Activated CD4-positive, alpha-beta memory T cell treated with anti-CD3 and anti-CD28 coated beads, Interleukin-2, amount 10 ng/mL, durations not matched to agents 7 days and 5 days (primary cell): ENCODE measurements at places on chromosomes 4 and X. TPM values are rescaled to one million over a fixed set of nuclear protein-coding genes. Genes with fewer than 3 reads are reported as not detected.

- H3K27me3 ChIP-seq: no peaks in the 10 kb centered on the region
- no peak for DNase-seq
- no peak overlapping the region for H3K4me3 ChIP-seq
- H3K27ac ChIP-seq: no peak overlapping the region
- no peaks in the 10 kb centered on the region for H3K36me3 ChIP-seq
These were observed 45.1 kb downstream of the ADGRL3 start for GRCh38 chr4:61245069-61245714.

- no peak overlapping the region for H3K4me3 ChIP-seq
- no peaks in the 10 kb centered on the region for H3K27me3 ChIP-seq
- H3K36me3 ChIP-seq: no peaks in the 10 kb centered on the region
These were observed 175.4 kb downstream of the FAT4 start for GRCh38 chr4:125489952-125490690.

- H3K36me3 ChIP-seq: peaks cover 6% of the 10 kb centered on the region
- no peak for DNase-seq
- peaks cover 13% of the 10 kb centered on the region for H3K4me1 ChIP-seq
- H3K27ac ChIP-seq: no peak overlapping the region
- peak overlapping the region; percentile 32 for H3K4me3 ChIP-seq
- H3K27me3 ChIP-seq: no peaks in the 10 kb centered on the region
These were observed 2.3 kb upstream of the PPP2R3B start for GRCh38 chrX:389021-389441.

GRCh38 chrX:72479324-72480274 is 93.0 kb downstream of the HDAC8 start:
- H3K27ac ChIP-seq: no peak overlapping the region
- peaks cover 4% of the 10 kb centered on the region for H3K36me3 ChIP-seq
- DNase-seq: no peak
- H3K4me3 ChIP-seq: no peak overlapping the region
- H3K4me1 ChIP-seq: no peaks in the 10 kb centered on the region

Gene MGARP
- not detected for total RNA-seq

Gene HSFX3
- not detected for total RNA-seq

Gene CTAG2
- not detected for total RNA-seq

DNA sequence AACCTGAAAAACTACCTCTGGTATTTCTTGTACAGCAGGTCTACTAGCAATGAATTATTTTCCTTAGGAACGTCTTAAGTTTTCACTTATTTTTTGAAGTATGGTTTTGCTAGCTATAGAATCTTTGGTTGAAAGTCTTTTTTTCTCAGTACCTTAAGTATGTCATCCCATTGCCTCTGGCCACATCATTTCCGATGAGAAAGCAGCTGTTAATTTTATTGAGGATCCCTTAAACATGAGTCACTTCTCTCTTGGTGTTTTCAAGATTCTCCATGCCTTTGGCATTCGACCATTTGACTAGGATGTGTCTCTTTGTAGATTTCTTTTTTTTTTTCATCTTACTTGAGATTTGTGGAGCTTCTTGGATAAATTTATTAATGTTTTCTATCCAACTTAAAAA is 803.8 kb upstream of the AMOT start:
- no peaks in the 10 kb centered on the region for H3K27me3 ChIP-seq
- no peak for DNase-seq
- no peak overlapping the region for H3K27ac ChIP-seq
- H3K4me1 ChIP-seq: no peaks in the 10 kb centered on the region
- H3K4me3 ChIP-seq: no peak overlapping the region

DNA sequence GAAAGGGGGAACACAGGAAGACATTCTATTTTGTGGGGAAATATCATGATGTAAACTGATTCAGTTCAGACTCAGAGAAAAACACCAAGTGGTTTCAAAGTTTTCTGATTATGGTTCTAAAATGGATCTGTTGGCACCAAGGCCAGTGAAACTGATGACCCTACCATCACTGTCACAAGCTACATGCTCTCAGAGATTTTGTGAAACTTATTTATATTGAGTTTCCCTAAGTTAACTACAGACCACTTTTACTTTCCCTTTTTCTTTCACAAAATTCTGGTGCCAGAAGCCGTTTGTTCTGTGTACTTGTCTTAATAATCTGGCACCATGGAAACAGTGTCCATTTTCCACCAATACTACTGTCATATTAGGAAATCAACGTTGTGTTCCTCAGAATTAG is 43.4 kb upstream of the CABS1 start:
- H3K27ac ChIP-seq: no peak overlapping the region
- no peaks in the 10 kb centered on the region for H3K36me3 ChIP-seq
- no peaks in the 10 kb centered on the region for H3K27me3 ChIP-seq

DNA sequence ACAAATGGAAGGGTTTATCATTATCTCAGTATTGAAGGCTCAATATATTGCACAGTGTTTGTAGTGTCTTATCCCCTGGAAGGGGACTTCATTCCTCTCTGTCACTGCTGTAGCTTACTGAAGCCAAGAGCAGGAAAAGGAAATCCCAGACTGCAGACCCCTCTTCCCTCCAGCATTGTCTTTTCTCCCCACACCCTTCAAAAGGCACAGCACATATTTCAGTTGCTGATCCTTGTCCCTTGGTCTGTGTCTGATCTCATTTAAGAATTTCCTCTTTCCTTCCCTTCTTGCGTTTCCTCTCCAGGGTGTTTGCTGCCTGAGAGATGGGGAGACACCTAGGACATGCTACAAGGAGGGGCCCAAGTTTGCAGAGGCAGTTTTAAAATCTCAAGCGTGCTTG is 40.1 kb downstream of the STIM2 start:
- H3K4me1 ChIP-seq: peaks cover 60% of the 10 kb centered on the region
- no peak overlapping the region for H3K27ac ChIP-seq
- H3K36me3 ChIP-seq: peaks cover 40% of the 10 kb centered on the region
- H3K4me3 ChIP-seq: no peak overlapping the region
- H3K27me3 ChIP-seq: no peaks in the 10 kb centered on the region

Gene WDR17
- total RNA-seq: 0.78 TPM

DNA sequence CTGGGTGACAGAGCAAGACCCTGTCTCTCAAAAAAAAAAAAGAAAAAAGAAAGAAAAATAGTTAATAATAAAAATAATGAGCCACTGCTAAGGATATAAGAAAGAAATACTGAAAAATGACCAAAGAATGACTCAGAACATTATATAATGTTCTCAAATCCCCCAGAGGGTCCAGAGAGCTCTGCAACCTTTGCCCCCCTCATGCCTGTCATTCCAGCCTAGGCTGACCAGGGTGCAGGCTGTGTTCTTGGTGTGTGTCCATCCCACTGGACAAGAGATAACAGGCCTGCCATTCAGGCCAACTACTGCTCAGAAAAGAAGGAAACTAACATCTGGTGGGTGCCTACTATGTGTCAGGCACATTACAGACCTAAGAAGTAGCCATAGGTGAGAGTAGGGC is 72.7 kb upstream of the EDNRA start:
- H3K4me1 ChIP-seq: no peaks in the 10 kb centered on the region
- no peak overlapping the region for H3K4me3 ChIP-seq
- H3K36me3 ChIP-seq: no peaks in the 10 kb centered on the region
- H3K27ac ChIP-seq: no peak overlapping the region
- no peaks in the 10 kb centered on the region for H3K27me3 ChIP-seq

- H3K27ac ChIP-seq: no peak overlapping the region
- H3K4me1 ChIP-seq: peaks cover 5% of the 10 kb centered on the region
- H3K36me3 ChIP-seq: no peaks in the 10 kb centered on the region
- no peaks in the 10 kb centered on the region for H3K27me3 ChIP-seq
- H3K4me3 ChIP-seq: no peak overlapping the region
- DNase-seq: no peak
These were observed 50.8 kb upstream of the BOD1L1 start for GRCh38 chr4:13678186-13678924.

Gene COX7B2
- total RNA-seq: not detected
